Activated CD8-positive, alpha-beta memory T cell treated with anti-CD3 and anti-CD28 coated beads for 4 hours (primary cell): ENCODE measurements at places on chromosomes 11 and 22.

DNA sequence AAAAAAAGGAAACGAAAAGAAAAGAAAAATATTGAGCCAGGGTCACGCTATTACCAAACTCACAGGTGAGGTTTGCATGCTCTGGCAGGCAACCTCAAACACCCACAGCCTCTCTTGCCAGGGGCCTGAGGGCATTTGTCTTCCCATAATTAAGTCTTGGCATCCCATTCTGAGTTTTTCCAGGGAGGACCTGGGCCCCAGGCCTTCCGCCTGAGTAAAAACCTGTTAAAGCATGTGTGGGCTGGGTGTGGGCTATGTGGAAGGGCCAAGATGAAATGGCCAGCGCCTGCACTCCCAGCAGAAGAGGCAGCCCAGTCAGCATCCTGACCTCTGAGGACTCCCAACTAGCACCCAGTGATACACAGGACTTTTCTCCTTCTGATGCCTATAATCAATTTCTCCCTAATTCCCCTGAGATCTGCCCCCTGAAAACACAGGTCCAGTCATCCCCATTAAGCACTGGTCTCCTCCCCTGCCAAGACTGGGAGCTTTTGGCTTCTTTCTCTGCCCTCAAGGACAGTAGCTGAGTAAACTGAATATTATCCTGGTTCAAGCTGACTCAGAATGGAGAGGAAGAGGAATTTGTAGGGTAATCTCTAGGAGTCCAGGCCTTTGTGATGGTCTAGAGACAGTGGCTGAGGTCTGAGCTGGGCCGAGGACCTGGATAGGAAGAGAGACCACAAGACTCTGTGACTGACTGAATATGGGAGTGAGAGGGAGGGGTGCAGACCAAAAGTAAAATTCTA lies 35.6 kb upstream of the ACER3 start:
- no peak for DNase-seq

- no peak for DNase-seq
Measured at GRCh38 chr22:42651134-42651533, 1.9 kb upstream of the CYB5R3 start.

- no peak for DNase-seq
Measured at GRCh38 chr22:18970176-18970947, 34.3 kb upstream of the PRODH start.

- no peak for DNase-seq
Measured at GRCh38 chr11:19679952-19680828, 32.4 kb upstream of the NAV2 start.

DNA sequence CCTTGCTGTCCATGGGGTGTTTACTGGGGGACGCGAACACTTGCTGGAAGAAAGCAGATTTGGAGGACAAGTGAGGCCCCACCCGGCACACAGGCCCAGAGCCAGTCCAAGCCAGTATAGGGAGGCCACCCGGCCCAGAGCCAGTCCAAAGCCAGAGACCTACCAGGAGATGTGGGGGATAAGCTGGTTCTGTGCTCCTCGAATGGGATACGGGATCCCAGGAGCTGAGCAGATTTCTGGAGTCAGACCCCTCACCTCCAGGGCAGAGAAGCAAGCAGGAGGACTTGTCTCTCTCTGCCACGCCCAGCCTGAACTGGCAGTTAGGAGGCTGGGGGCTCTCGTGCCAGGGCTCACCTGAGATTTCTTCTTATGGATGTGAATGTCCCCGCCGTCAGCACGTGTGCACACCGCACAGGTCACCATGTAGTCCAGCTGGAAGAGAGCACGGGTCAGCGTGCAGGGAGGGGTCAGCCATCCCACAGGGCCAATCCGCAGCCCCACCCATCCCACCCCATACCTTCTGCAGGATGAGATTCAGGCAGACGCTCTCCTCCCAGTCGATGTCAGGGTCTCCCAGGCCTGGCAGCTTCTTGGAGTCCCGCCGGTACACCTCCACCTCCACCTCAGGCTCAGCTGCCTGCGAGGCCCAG lies 35.3 kb downstream of the KIAA0930 start:
- DNase-seq: no peak

DNA sequence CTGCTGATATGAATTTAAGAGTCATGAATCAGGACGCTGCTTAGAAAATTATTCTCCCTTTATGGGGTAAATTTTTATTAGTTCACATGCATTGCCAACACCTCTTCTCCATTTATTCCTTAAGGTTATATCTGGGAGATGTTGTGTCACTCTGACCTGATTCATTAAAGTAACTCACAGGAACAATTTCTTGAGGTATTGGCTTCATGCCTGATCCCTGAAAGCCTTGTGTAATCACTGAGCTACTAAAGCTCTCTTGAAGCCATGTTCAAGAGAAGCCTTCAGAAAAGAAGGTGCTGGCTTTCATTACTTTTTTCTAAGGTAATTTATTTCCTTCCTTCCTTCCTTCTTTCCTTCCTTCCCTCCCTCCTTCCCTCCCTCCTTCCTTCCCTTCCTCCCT lies 420.6 kb downstream of the RAB38 start:
- DNase-seq: no peak

DNA sequence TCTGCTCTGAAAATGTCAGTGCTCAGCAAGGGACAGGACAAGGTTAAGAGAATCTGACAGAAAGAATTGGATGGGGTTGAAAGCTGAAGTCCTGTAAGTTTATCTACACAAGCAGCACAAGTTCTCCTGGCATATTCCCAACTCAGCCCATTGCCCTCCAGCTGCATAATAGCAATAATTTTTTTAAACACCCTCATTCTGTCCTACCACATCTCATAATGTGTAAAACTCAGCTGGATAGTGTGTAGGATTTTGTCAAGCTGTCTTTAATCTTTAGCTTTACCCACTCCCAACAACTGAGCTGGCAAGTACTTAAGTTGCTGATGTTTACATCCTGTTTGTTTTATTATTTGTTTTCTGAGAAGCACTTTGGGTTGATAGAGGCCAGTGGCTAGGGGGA lies 158.9 kb downstream of the CADM1 start:
- DNase-seq: no peak

GRCh38 chr11:64035576-64035975 lies at the start of gene FLRT1:
Gene FLRT1, plus strand, starts transcription at chr11:64035931. Its CDS starts 80,337 bp downstream, at chr11:64116268.
- DNase-seq: no peak

- no peak for DNase-seq
Measured at GRCh38 chr11:103929170-103929903, 107.1 kb upstream of the DDI1 start.

DNA sequence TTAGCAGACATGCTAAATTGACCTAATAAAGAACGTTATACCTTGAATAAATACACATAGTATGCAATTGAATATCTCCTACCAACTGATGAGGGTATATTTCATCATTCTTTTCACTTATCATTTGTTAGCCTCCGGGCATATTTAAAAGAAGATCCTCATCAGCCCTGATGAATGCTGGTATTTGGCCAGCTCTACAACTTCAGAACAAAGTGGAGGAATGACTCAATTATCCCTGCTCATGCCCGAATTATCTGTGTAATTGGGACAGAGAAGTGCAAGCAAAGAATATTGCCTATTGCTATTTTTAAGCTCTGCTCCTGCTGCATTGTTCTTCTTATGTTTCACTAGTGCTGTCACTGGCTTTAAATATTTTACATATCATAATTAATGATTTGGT lies 622.1 kb downstream of the METTL15 start:
- no peak for DNase-seq

- DNase-seq: no peak
Measured at GRCh38 chr11:134915212-134915611, 503.2 kb upstream of the B3GAT1 start.

- DNase-seq: no peak
Measured at GRCh38 chr11:9639985-9640384, 23.9 kb upstream of the SWAP70 start.

DNA sequence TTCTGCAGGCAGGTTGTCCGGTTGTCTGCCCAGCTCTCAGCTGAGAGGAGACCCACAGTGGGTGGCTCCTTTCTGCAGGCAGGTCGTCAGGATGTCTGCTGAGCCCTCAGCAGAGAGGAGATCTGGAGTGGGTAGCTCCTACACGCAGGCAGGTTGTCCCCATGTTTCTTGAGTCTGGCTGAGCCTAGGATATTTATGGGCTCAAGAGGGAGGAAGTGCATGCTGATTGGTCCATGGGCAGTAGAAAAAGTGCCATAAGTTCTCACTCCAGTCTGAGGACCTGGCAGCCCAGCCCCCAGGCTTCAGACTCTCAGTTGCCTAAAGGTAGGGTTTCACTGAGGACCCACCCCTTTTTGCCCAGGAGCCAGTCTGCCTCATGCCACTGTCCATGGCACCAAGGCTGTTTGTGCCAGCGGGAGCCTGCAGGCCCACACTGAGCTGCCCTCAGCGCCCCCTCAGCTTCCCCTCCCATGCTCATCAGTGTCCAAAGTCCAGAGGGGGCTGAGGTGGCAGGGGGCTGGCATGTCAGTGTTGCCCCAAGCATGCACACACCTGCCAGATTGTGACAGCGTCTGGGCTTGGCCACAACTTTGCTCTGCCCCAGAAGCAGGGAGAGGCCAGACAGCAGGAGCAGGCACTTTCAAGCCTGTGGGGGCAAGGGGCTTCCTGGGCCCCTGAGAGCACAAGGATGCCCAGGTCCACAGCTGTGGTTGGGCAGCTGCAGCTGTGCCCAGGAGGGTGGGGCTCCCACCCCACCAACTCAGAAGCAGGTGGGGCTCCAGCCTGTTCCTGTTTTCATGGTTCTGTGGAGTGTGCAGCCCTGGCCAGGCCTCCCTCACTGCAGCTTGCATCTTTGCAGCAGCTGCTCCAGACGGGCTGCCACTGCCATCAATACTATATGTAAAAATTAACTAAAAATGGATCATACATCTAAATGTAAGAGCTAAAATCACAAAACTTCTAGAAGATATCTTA lies 3.8 kb upstream of the RNF141 start:
- DNase-seq: no peak

- no peak for DNase-seq
Measured at GRCh38 chr11:20163783-20164481, 3.7 kb upstream of the DBX1 start.

- no peak for DNase-seq
Measured at GRCh38 chr11:14537134-14537599, 17.0 kb upstream of the PSMA1 start.

DNA sequence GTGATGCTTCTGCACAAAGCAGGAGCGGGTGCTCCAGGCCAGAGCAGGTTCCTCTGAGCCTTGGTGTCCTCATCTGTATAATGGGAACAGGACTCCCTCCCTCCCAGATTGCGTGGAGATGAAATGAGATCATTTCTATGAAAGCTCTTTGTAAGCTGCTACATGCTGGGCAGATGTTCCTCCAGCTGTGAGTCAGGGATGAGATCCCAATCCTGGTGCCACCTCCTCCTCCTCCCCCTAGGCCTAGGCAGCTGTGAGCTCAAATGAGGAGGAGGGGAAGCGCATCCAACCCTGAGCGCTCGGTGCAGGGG lies 7.0 kb upstream of the CABP2 start:
- DNase-seq: no peak

- no peak for DNase-seq
Measured at GRCh38 chr11:117583063-117583801, 213.8 kb downstream of the DSCAML1 start.

- DNase-seq: no peak
Measured at GRCh38 chr11:6621711-6622211, 2.5 kb upstream of the TPP1 start.

GRCh38 chr11:120339394-120339890 lies 3.2 kb downstream of the ARHGEF12 start:
- no peak for DNase-seq

GRCh38 chr11:119031912-119032280 lies 1.2 kb upstream of the SLC37A4 start:
- no peak for DNase-seq

GRCh38 chr11:35536470-35536869 lies 11.1 kb upstream of the PAMR1 start:
- DNase-seq: no peak
